ENCODE measurements at places on chromosomes 2 and 18.

DNA sequence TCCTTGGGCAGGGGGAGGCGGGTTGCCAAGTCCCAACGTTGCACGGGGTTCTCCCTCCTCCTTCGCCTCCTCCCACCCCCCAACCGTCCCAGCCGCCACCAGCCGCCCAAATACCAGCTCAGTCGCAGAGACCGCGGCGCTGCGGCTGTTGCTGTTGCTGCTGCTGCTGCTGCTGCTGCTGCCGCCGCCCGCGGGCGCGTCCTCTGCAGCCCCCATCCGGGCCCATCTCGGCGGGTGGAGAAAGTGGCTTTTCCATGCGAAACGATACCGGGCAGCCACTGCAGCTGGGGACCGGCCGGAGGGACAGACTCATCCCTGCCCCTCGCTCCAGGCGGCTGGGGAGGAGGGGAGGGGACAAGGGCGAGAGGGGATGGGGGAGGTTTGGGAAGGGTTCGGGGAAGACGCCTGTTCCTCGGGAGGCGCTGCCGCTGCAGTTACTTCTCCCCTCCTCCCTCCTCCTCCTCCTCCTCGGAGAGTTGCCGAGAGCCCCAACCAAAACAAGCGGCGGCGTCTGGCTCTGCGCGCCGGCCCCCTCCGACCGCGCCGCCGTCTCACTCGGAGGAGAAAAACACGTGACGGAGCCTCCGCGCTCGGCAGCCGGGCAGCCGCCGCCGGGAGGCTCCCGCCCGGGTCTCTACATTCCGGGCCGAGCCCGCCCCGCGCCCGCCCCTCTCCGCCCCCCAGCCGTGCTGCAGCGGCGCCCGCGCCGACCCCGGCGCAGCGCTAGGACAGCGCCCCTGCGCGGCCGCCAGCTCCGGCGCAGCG lies at the start of gene IRS1:
IRS1 (minus strand) TSS at position 610 of the 765 bp plus-strand sequence. CDS start 1,082 bp downstream, outside the sequence.
- peak; percentile 72 for DNase-seq

GRCh38 chr2:235677276-235677788 lies 183.5 kb downstream of the AGAP1 start:
- DNase-seq, result no peak

DNA sequence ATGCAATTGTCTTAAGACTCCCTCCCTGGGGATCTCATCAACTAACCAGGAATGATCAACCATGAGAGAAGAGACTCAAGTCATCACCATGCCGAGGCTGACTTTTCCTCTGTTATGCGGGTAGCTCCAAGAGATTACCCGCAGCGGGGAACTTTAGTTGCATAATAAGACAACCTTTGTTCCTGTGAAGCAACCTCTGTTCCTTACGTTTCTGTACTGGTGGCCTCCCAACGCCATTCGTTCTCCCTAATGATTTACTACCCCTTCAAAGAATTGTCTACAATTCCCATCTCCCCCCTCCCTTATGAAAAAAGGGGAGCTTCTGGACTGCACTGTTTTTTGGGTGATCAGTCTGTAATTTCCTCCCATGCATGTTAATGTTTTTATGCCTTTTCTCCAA lies 66.1 kb upstream of the LRPPRC start:
- DNase-seq, result no peak

- no peak for DNase-seq
These were observed 9.8 kb downstream of the RIOK3 start for GRCh38 chr18:23462876-23463275.

GRCh38 chr2:7111626-7112025 lies 194.4 kb downstream of the RNF144A start:
- no peak for DNase-seq

DNA sequence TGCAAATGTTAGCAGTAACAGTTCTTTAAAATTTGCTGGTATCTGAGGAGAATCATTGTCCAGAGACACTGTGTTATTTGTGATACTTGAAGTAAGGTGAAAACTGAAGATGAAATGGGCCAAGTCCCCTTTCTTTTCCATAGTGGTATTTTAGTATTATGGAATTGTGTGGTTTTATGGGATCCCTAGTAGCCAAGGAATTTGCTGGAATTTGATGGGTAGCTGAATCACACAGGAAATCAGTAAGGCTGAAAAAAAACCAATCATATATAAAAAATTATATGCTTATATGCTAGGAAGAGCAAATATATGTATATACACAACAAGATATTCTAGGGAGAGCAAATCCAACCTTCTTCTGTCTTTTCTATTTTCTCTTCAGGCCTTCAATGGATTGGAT lies 54.2 kb upstream of the TACR1 start:
- no peak for DNase-seq

DNA sequence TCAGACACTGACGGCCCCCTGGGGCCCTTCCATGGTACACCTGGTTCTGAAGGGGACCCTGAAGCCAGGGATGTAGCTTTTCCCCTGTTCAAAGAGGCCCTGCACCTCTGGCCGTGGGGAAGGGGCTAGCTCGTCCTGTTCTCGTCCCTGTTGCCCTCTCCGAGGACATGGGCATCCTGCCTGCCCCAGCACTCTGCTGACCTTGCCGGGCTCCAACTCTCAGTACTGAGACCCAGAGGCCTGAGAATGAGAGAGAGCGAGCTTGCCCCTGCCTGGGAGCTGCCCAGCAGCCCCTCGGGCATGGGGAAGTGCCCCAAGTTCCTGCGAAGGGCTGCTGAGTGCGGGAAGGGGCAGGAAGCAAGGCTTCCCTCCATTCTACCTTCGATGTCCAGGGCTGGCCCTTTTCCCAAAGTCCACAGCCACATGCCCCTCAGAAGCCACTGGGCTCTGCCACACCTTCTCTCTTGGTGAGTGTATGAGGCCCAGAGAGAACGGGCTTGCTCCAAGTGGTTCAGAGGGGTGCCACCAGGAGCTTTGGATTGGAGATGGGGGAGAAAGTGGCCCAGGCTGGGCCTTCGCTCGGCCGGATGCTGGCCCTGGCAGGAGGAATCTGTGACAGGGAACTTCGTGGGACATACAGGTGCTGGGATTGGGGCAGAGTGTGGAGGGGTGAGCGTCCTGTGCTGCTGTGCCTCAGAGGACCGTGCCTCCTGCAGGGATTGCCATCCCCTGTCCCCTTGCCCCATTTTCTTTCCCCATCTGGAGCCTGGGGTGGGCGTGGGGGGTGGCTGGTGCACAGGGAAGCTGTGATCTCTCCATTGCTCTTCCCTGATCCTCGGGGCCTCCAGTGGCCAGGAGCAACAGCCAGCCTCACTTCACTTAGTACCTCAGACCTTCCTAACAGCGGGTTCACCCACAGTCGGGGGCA lies 50.8 kb downstream of the KCNIP3 start:
- peak; percentile 19 for DNase-seq

All from stimulated activated CD8-positive, alpha-beta memory T cell treated with anti-CD3 and anti-CD28 coated beads, Interleukin-4, amount 100 ng/mL, for 48 hours (primary cell).